NCI-H1092 (cell line): ENCODE measurements at places on chromosomes 11 and 22.

DNA sequence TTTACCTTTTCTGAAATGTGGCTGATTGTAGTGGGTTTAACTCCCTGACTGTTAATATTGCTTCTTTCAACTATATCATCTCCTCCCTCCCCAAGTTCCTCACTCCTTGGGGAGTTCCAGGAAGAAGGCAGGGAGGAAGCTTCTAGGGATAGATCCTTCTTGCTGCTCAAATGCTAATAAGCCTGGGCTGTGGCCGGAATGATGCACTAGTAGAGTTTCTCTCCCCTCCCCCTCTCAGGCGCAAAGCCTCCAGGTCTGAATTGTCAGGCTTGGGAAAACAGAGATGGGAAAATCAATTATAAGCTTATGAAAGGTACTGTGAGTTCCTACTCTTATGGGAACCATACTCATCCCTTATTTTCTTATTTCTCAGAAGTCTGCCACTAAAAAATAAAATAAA, 30.8 kb downstream of the FEZ1 start:
- no peak for DNase-seq

- no peak for DNase-seq
These were observed 56.5 kb upstream of the ARHGAP32 start for GRCh38 chr11:129248618-129249017.

- DNase-seq = no peak
These were observed 76.8 kb downstream of the MED15 start for GRCh38 chr22:20584029-20584871.

DNA sequence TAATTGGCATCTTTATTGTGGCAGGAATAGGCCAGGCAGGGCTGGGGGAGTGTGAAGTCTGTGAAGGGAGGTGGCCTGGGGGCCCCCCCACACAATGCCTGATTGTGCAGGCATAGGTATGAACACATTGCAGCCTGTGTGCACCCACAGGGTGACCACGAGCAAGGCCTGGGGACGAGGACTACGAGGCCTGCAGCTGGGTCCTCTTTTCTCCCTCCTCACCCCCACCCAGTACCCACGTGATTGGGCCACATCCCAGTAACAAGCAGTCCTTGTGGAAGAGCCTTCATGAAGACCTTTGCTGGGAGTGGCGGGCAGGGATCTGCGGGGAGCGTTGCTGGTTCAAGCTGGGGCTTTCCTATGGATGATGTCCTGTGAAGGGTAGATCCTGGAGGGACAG, 29.3 kb downstream of the ZBTB16 start:
- no peak for DNase-seq

GRCh38 chr11:16278979-16279378, 77.4 kb downstream of the SOX6 start:
- no peak for DNase-seq

GRCh38 chr11:15228331-15228849, 113.7 kb downstream of the INSC start:
- no peak for DNase-seq

DNA sequence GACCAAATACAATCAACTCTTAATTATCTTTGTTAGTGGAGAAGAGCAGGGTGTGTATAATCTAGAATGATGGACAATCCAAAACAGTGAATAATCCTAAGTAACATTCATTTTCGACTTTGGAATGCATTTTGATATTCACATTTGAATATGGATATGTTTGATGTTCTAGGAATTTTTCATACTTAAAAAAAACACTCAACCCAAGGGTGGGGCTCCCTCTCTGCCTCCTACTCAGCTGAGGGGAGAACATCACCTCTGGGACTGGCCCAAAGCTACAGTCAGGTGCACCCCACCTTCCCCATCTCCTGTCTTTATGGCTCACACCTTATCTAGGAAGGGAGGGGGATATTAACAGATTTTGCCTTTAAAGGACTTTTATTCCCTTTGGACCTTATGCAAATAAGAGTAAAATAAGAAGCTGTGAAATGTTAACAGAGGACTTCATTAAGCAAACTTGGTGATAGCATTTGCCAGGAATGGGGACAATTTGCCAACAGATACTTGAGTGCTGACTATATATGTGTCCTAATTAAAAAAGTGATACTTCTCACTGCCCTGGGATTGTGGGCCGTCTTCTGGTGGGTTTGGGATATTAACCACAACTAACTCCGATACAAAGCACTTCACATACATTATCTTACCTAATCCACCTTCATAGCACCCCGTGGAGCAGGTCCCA, 187.0 kb downstream of the ST3GAL4 start:
- DNase-seq = no peak

- DNase-seq = no peak
These were observed 471 bp upstream of the CEP126 start for GRCh38 chr11:101914341-101914737.

- no peak for DNase-seq
These were observed 38.7 kb upstream of the TSKU start for GRCh38 chr11:76744186-76745043.

- DNase-seq = no peak
These were observed 3.5 kb downstream of the NXPE1 start for GRCh38 chr11:114556135-114556534.

DNA sequence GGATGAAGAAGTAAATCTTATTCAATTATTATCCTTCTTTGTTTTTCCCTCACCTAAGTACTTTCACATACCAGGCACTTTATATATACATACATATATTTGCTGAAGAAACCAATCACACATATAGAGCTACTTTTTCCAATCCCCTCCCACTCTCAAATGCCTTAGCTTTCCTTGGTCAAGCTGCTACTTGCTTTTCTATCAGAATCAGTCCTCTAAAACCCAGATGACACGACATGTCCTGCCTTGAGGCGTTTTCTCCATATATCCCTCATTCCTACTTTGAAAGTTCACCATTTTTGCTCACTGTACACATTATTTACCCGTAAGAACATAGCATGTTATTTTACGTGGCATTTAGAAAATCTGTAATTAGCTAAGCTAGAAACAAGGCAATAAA, 5.4 kb downstream of the RAB38 start:
- DNase-seq = no peak

GRCh38 chr22:19596680-19597398, 72.6 kb upstream of the CLDN5 start:
- no peak for DNase-seq

- no peak for DNase-seq
These were observed 16.6 kb downstream of the ASCC2 start for GRCh38 chr22:29821291-29822016.

GRCh38 chr11:83666149-83666548, 380.0 kb upstream of the CCDC90B start:
- DNase-seq = no peak

DNA sequence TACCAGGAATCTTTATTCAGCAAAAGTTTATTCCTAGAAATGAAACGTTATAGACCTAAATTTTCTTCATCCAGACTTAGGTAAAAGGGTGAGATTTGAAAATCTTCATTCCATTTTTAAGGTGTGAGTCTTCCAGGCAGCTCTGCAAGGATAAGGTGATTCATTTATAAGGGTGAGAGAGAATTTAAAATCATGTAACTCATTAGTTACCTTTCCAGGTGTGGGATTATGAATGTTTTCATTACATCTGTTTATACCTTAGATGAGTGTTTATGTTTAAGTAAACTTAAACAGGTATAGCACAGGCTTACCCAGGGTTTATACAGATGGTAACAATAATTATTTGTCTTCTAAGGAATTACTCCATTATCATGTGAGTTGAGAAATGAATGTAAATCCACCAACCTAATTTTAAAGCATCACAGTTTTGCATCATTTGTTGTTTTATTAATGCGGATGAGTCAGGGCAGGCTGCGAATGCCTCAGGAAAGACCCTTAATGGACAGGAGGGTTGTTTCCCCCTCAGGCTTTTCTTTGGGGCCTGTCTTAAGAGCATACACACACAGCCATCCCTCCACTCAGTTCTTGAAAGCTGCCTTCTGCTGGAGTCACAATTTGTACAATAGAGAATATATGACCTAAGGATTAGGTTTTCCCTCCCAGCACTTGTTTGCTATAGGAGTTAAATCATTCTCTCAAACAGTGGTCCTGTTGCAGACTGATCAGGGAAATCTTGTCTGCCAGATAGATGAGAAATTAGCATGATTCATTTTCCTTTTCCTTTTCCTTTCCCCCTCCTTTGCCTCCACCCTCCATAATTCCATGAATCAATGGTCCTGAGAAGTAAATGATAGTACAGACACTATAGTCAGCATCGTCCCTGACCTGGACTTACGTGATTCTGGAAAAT, 3.0 kb downstream of the PRSS23 start:
- DNase-seq = no peak

DNA sequence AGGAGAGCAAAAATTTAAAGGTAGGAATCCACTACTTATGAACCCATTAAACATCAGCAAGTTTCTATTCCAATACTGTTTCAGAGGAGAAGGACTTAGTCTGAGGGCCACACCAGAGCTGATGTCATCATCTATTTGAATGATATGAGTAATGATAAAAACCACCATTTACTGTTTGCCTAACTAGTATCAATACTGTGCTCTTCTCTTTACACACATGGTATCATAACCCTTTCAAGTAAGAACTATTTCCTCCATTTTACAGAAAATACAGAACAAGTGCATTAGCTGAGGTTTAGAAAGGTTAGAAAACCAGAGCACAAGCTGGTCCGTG, 651.3 kb upstream of the KIRREL3 start:
- no peak for DNase-seq

- DNase-seq = no peak
These were observed 634.1 kb upstream of the LRRC4C start for GRCh38 chr11:42093541-42093940.

GRCh38 chr11:129612447-129612961, 203.1 kb upstream of the TMEM45B start:
- no peak for DNase-seq

DNA sequence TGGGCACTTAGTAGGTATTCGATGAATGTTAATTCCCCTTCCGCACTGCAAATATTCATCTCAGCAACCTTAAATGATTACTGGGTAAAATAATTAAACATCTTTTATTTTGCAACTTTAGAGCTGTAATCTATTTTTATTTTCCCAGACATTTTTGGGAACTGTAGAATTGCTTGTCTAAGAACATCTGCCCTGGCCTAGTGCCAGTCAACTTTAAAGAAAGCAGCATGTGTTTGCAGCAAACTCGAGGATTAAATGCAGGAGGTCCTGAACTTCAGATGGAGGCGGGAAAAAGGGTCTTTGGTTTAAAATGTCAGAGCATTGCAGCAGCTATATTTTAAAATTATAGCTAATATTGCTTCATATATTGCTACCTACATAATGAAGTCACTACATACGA, 190.0 kb downstream of the PGR start:
- DNase-seq = no peak

DNA sequence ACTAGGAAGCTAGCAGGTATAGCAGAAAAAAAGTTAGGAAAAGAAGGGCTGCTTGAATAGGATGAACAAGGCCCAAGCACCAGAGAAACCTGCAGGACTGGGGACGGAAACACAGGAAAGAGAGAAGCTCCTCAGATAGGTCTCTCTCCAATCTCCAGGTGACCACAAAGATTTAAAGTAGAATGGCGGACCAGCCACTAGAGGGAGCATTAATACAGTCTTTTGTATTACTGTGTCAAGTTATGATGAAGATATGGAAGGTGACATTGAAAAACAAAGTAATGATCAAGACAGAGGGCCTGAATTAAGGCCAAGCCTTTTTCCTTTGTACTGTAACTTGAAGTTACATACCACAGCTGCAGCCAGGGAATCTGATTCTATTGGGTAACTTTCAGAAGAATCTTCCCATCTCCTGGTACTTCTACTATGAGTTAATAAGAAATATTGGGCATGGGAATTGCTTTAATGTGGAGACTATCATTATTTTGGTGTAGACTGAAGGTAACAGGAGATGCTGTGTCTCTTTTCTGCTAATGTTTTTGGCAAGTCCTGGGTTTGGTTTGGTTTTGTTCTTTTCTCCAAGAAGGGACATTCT, 33.8 kb downstream of the OR2AG2 start:
- no peak for DNase-seq

GRCh38 chr22:22037229-22037628, 54.6 kb upstream of the TOP3B start:
- DNase-seq = no peak

DNA sequence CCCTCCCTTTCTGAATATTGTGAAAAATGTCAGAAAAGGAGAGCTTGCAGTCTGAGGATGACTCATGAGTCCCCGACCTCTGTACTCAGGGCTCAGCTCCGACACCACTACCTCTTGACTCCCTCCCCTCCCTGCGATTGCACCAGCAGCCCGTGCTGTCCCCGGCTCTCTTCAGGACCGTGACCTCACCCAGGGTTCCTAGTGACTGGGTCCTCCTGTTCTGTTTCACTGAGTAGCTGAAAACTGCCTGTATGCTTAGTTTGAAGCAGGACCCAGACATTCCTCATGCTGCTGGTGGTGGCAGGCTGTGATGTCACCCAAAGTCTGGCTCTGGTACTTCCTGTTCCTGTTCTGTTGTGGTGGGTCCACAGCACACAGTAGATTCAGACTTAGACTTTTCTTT, 11.7 kb downstream of the PHRF1 start:
- no peak for DNase-seq

- no peak for DNase-seq
These were observed 351.8 kb downstream of the CASP12 start for GRCh38 chr11:104546501-104546900.

DNA sequence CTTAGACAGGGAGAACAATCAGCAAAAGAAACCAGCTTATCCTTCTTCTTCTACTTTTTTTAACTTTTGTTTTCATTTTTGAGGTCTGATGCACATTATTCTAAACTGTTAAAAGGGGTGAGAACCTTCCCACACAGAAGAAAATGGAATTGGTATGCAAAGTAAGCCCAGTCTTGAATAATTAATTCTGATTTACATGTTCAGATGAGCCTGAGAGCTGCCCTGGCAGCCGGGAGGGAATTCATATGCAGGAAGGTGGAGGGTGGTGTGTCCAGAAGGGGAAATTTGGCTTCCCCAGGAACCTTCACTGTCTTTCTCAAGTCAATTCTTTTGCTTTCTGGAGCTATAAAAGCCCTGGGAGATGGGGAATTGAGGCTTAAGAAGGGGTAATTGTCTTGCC, 181.0 kb downstream of the INSC start:
- DNase-seq = no peak

GRCh38 chr11:65506290-65506771, 7.5 kb downstream of the MALAT1 start:
- DNase-seq = no peak

- DNase-seq = no peak
These were observed 174.2 kb downstream of the NTM start for GRCh38 chr11:131544591-131544990.

DNA sequence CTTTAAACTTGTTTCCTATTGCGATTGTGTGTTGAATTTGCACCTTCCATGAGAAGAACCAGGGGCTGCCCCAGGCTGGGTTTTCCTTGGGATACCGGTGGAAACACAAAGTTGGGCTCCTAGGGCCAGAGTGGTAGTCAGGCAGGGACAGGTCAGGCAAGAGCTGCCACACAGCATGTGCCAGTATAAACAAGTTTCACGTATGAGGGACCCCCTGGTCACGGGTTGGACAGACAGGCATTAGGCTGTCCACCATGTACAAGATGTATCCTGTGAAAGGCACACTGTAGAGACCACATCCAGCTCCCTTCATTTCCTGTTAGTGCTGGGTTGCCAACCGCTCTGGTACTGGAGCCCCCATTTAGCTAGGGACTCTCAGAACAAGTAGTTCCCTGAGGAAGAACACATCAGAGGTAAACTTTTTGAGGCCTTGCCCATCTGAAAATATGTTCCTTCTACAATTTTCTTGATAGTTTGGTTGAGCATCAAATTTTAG, 8.8 kb downstream of the UPB1 start:
- no peak for DNase-seq

GRCh38 chr22:49862496-49862776, 8.8 kb downstream of the ZBED4 start:
- no peak for DNase-seq
